ENCODE measurements at places on chromosomes 4 and X. TPM values are rescaled to one million over a fixed set of nuclear protein-coding genes. Genes with fewer than 3 reads are reported as not detected.

Gene FGA
- not detected for total RNA-seq

Gene SPANXN1
- total RNA-seq = not detected

Gene NR0B1
- total RNA-seq = not detected

Gene SSX2
- not detected for total RNA-seq

Gene SOWAHD
- not detected for total RNA-seq
